Vagina (tissue), 2 donors: ENCODE measurements at places on chromosomes 6 and 20. TPM values are rescaled to one million over a fixed set of nuclear protein-coding genes. Genes with fewer than 3 reads are reported as not detected.

- H3K36me3 ChIP-seq = no peaks in the 10 kb centered on the region
- DNase-seq = no peak
- no peak overlapping the region for H3K4me3 ChIP-seq
Observed at GRCh38 chr6:144252259-144252658, 32.9 kb upstream of the UTRN start.

DNA sequence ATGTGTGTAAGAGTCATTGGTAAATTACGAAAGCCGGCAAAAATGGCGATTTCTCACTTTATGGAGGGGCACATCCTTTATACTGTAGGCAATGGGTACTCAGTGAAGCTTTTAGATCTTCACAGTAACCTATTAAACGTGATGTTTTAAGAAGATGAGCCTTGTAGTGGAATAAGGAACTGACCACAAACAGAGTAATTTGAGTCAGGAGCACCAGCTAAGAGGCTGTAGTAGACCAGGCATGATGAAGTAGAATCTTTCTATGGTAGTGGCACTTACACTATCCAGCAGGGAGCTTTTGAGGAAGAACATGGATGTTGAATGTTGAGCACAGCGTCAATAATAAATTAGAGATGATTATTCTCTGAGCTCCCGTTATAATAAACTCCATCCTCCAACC, 65.9 kb downstream of the HIVEP2 start:
- H3K4me3 ChIP-seq = no peak overlapping the region
- H3K36me3 ChIP-seq = no peaks in the 10 kb centered on the region
- DNase-seq = no peak
- H3K4me1 ChIP-seq = no peaks in the 10 kb centered on the region
- H3K27me3 ChIP-seq = no peaks in the 10 kb centered on the region

DNA sequence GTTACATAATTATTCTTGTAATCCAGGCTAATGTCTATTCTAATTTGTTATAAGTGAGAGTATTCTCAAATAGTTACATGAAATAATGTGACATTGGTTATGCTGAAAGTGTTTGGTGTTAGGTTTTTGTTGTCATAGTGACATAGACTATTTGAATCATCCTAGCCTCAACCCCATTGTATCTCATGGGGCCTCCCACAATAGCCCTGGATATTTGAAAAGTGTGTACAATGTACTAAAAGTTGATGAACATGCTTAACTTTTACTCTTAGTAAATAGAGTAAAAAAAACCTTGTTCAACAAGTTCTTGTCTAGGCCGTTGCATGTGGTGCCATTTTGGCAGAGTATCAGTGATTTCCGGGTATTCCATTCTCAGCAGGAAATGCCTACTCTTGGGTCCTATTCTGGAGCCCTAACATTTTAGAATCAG, 83.0 kb downstream of the RTN4IP1 start:
- H3K36me3 ChIP-seq = no peaks in the 10 kb centered on the region
- no peak for DNase-seq
- peaks cover 19% of the 10 kb centered on the region for H3K4me1 ChIP-seq
- no peaks in the 10 kb centered on the region for H3K27me3 ChIP-seq
- H3K4me3 ChIP-seq = no peak overlapping the region
- H3K27ac ChIP-seq = no peak overlapping the region

DNA sequence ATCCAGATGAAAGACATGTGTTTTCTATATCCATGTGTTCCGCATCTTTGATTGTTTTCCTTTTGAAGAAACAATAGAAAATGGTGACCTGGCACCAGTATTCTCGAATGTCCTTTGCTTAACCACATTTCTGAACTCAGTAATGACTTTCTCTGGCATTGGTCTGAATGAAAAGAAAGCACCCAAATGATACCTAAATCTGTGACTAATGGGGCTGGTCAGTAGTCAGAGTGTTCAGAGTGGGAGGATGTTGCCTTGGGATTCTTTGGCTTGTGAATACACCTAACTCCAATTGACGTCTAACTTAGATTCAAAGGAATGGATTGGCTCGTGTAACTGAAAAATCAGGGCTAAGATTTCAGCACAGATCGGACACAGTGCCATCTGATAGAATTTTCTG, 27.1 kb downstream of the PARD6B start:
- H3K27me3 ChIP-seq = no peaks in the 10 kb centered on the region
- no peak for DNase-seq

- H3K27me3 ChIP-seq = no peaks in the 10 kb centered on the region
- H3K4me3 ChIP-seq = no peak overlapping the region
- H3K36me3 ChIP-seq = no peaks in the 10 kb centered on the region
Observed at GRCh38 chr6:16991981-16992629, 109.7 kb upstream of the STMND1 start.

DNA sequence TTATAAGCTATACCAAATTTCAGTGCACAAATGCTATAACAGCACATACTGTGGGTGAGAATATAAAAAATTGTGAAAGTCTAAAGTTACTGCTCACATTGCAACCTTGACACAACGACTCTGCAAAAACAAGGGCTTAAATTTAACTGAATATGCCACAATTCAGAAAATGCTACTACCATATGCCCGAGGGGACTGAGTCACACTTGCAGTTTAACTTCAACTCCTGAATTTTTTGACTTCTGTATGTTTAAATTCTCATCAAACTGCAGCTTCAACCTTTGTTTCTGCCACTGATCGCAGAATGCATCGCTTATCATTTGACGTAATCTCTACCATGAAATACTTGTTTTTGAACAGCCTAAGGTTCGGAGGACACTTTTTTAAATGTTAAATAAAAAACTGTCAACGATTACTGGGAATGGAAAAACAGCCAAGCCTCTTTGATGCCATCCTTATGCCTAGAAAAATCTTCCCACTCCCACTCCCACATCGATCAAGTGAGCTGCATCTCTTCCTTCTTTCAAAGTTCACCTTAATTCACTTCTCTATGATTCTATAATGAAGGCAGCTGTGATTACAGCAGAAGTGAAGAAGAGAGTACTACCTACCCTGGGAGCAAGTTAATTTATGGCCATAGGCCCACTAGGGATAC, 136.5 kb downstream of the ATXN1 start:
- H3K4me1 ChIP-seq = peaks cover 8% of the 10 kb centered on the region
- H3K27ac ChIP-seq = no peak overlapping the region
- H3K36me3 ChIP-seq = no peaks in the 10 kb centered on the region
- H3K4me3 ChIP-seq = no peak overlapping the region
- DNase-seq = no peak

- H3K36me3 ChIP-seq = no peaks in the 10 kb centered on the region
- no peaks in the 10 kb centered on the region for H3K27me3 ChIP-seq
- no peak overlapping the region for H3K4me3 ChIP-seq
- peaks cover 8% of the 10 kb centered on the region for H3K4me1 ChIP-seq
- no peak overlapping the region for H3K27ac ChIP-seq
Observed at GRCh38 chr6:96934087-96934486, 9.6 kb downstream of the KLHL32 start.

GRCh38 chr6:91079969-91080368, 493.1 kb upstream of the MAP3K7 start:
- H3K4me1 ChIP-seq = no peaks in the 10 kb centered on the region
- no peaks in the 10 kb centered on the region for H3K27me3 ChIP-seq
- no peak for DNase-seq
- no peak overlapping the region for H3K27ac ChIP-seq
- H3K4me3 ChIP-seq = no peak overlapping the region
- no peaks in the 10 kb centered on the region for H3K36me3 ChIP-seq

WFDC5 gene
- total RNA-seq = 6.1 TPM
